Amygdala (tissue), 56 donors: ENCODE measurements at places on chromosomes 1 and 21.

DNA sequence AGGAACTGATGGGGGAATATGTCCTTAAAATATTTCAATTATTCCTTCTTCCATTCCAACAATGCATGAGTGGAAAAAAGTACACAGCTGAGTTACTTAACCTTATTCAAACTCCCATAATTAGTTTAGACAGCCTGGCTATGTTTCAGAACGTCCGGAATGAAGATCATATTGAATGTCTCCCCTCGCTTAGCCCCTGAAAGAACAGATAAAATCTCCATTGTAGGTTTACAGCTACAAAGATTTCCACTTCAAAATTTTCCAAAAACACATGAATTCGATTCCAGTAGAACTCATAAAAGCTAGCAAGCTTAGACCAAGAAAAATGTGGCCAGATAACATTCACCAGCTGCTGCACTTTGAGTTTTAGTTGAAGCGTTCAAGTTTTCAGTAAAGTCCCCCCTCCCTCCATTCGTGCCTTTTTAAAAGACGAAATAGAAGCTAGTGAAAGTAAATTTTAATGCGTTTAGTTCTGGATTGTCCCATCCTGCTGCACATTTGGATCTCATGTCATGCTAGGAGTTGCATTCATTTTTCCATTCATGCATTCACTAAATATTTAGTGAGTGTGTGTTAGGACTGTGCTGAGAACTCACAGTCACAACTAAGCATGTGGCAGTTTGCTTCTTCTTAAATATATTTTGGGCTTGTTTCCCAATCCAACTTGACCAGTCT is 29.4 kb upstream of the SSX2IP start:
- DNase-seq, result no peak

DNA sequence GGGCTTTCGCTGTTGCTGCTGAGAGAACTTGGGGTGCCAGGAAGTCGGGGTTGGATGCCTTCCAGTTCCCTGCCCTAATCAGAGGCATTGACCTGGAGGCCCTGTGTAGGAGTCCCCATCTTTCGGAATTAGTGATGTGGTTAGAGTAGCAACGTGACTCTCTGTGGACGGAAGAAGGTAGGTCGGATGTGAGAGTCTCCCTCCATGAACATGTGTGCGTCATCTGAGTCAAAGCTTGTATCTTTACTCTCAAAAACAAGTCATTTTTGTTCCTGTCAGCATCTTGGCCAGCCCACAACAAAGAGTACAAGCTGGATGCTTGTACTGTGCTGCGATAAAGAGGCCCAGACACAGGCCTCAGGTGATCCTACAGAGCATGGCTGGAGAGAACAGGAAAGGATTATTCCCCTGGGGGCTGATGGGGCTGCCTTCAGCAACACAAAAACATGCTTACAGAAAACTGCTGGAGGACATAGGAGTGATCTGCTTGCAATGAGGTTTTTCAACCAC is 31.0 kb upstream of the IL10 start:
- DNase-seq, result no peak

DNA sequence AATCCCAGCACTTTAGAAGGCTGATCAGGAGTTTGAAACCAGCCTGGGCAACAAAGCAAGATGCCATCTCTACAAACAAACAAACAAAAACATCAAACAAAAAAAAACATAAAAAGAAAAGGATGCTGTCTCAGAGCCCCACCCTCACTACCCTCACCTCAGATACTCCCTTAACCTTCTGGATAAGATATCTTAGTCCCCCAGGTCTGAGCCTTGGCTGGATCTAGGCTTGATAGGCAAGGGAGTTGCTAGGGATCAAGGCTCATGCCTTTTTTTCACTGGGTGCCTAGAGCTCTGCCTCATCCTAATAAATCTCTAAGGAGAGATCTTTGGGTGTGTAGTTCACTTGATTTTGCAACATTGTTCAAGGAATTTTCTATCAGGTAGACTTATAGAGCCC is 7.4 kb downstream of the HDAC1 start:
- no peak for DNase-seq

- no peak for DNase-seq
These were observed 1272.7 kb downstream of the KCNT2 start for GRCh38 chr1:195335541-195335940.

- no peak for DNase-seq
These were observed 137.8 kb downstream of the TSEN15 start for GRCh38 chr1:184189361-184189760.

- no peak for DNase-seq
These were observed 17.5 kb downstream of the UBASH3A start for GRCh38 chr21:42421018-42421793.

- DNase-seq, result no peak
These were observed 51.8 kb upstream of the TRABD2B start for GRCh38 chr1:48048980-48049379.
